Pulmonary artery endothelial cell (primary cell): ENCODE measurements at places on chromosomes 12 and 14. TPM values are rescaled to one million over a fixed set of nuclear protein-coding genes. Genes with fewer than 3 reads are reported as not detected.

GRCh38 chr12:52726451-52726850, 23.1 kb upstream of the KRT77 start:
- no peak for DNase-seq

- no peak for DNase-seq
Measured at GRCh38 chr12:57215668-57216013, 953 bp upstream of the NXPH4 start.

DNA sequence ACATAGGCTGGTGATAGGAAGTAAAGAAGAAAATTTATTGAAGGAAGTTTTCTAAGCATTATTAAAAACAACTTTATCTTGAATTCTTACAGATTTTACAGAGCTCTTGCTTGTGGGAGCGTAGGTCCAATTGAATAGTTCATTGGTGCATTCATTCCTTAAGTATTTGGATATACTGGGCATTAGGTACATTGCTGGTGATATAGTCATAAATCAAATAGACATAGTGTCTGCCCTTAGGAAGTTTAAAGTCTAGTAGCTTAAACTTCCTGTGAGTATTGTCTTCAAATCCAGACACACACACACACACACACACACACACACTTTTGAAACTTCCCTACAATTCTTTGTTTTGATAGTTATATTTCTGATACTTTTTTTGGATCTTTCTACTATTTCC, 226.7 kb downstream of the FUT8 start:
- DNase-seq = no peak

Gene KERA
- total RNA-seq = not detected in 2 replicates
